Effector memory CD8-positive, alpha-beta T cell (primary cell): ENCODE measurements at places on chromosomes 16 and 17.
A peak's percentile ranks its signal among the peaks of the same experiment; 100 is the strongest.

DNA sequence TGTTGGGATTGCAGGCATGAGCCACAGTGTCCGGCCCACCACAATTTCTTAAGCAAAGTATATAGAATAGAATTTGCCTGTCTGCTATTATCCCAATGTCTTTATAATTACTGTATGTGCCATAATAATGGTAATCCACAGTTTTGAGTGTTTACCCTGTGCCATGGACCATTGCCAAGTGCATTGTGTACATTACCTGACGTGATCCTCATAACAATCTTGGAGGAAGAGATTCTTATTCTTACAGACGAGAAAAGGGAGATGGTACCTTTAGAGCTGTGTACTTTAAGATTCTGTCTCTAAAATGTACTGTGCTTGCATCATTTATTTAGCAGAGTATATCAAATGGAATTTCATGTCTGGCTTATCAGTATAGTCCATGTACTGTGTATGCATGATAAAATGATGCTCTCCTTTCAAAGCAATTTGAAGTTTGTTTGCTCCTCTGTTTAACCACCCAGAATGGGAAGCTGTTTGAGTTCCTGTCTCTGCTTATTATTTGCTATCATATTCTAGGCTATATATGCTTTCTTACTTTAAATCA, 13.8 kb upstream of the CDR2 start:
- DNase-seq, result no peak
- no peaks in the 10 kb centered on the region for H3K36me3 ChIP-seq
- no peaks in the 10 kb centered on the region for H3K4me1 ChIP-seq
- no peaks in the 10 kb centered on the region for H3K27me3 ChIP-seq

- H3K27me3 ChIP-seq, result no peaks in the 10 kb centered on the region
- peaks cover 28% of the 10 kb centered on the region for H3K4me1 ChIP-seq
- peak overlapping the region; percentile 49 for H3K4me3 ChIP-seq
- peak overlapping the region; percentile 60 for H3K27ac ChIP-seq
- H3K36me3 ChIP-seq, result peaks cover 4% of the 10 kb centered on the region
Observed at GRCh38 chr17:66541461-66542128, 239.2 kb downstream of the PRKCA start.

DNA sequence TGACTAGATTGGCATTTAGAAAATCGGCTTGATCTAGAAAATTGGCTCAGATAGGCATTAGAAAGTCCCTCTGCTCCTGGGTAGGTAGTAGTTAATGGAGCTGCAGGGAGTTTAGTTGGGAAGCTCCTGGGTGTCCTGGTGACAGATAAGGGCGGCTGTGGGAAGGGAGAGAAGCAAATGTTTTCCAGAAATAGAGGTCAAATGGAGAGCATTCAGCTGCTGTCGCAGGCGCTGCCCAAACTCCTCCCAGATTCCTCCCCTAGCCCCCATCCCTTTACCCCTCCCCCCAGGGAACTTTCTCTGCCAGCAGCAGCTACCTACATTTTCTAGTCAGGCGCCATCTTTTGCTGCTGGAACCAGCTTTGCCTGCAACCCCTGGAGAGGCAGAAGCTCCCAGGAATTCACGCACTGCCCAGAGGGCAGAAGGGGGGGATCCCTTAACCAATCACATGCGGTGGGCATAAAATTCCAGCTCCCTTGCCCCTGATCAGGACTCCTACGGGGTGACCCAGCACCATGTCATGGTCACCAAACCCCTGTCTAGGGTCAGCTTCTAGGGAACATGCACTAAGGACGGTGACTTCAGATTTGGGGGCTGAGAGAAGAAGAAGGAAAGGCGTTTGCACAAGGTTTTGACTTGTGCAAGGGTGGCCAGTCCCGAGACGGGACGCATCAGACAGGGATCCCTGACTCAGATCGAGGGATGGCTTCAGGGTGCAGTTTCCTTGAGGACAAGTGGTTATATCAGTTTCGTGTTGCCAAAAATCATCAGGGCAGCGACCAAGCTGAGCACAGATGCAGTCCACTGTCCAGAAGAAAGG, 43.8 kb downstream of the SOCS1 start:
- no peak for DNase-seq
- H3K27me3 ChIP-seq, result peaks cover 10% of the 10 kb centered on the region
- no peak overlapping the region for H3K27ac ChIP-seq
- H3K36me3 ChIP-seq, result no peaks in the 10 kb centered on the region

DNA sequence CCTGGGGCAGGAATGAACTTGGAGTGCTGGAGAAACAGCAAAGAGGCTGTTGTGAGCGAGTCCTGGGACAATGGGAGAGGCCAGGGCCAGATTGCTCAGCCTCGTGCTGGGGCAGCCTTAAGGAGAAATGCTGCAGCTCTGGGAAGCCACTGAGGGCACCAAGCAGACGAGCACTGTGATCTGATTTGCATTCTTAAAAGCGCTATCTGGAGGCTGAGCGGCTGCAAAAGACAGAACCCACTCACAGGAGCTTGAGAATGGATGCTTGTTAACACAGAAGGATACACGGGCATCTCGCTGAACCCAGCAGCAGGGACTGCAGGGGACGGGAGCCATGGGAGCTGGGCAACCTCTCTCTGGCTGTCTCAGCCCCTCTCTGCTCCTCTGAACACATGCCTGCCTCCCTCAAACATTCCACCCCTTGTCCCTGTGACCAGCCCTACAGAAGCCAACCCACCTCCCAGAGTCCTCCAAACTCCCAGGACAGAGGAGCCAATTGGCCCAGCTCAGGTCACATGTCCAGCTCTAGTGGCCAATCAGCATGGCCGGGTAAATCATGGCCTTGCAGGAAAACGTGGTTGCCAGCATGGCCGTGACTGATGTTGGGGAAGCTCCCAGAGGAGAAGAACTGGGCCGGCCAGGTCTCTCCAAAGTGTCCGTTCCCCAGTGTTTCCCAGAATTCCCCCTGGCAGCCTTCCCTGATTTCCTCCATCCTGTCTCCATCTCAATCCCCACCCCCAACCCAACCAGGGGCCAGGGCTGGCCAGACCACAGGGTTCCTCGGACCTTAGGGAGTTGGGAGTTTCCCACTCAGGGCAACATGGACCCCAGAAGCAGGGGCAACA, 60.3 kb downstream of the GSG1L start:
- H3K4me1 ChIP-seq, result no peaks in the 10 kb centered on the region
- H3K36me3 ChIP-seq, result peaks cover under 1% of the 10 kb centered on the region
- H3K4me3 ChIP-seq, result no peak overlapping the region
- peaks cover 53% of the 10 kb centered on the region for H3K27me3 ChIP-seq

DNA sequence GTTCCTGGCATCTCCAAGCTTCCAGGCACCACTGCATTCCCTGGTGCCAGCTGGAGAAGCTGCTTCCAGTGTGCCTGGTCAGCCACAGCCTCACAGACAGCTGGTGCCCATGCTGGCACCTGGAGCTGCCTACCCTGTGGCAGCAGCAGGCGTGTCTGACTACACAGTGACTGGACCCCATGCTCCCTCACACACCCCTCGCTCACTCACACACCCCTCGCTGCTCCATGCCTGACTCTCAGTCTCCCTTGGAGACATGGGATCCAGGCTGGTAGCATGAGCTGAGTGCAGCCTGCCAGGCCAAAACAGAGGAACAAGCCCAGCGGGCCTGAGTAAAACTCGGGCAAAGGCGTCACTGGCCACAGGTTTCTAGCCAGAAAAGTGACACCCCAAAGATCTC, 59.1 kb upstream of the SMIM36 start:
- no peak overlapping the region for H3K27ac ChIP-seq
- peaks cover 28% of the 10 kb centered on the region for H3K27me3 ChIP-seq
- no peaks in the 10 kb centered on the region for H3K36me3 ChIP-seq
- no peak overlapping the region for H3K4me3 ChIP-seq
- DNase-seq, result no peak
- H3K4me1 ChIP-seq, result no peaks in the 10 kb centered on the region

DNA sequence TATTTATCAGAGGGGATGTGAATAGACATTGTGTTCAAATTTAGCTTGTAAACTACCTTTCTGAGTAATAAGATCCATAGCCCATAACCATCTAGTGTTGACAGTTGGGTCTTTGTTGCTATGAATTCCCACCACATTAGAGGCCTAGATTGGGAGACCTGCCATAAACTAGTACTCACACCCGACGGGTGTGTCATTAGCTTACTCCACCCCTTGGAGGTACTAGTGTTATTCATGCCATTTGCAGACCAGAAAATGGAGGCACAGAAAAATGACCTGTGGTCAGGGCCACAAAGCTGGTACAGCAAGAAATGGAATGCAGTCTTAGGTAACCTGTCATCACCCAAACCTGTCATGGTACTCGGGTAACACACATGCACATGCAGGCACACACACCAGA, 41.3 kb upstream of the BCAR1 start:
- peaks cover 14% of the 10 kb centered on the region for H3K36me3 ChIP-seq
- no peak overlapping the region for H3K4me3 ChIP-seq
- H3K4me1 ChIP-seq, result peaks cover 12% of the 10 kb centered on the region
- no peak overlapping the region for H3K27ac ChIP-seq
- H3K27me3 ChIP-seq, result peaks cover 7% of the 10 kb centered on the region

DNA sequence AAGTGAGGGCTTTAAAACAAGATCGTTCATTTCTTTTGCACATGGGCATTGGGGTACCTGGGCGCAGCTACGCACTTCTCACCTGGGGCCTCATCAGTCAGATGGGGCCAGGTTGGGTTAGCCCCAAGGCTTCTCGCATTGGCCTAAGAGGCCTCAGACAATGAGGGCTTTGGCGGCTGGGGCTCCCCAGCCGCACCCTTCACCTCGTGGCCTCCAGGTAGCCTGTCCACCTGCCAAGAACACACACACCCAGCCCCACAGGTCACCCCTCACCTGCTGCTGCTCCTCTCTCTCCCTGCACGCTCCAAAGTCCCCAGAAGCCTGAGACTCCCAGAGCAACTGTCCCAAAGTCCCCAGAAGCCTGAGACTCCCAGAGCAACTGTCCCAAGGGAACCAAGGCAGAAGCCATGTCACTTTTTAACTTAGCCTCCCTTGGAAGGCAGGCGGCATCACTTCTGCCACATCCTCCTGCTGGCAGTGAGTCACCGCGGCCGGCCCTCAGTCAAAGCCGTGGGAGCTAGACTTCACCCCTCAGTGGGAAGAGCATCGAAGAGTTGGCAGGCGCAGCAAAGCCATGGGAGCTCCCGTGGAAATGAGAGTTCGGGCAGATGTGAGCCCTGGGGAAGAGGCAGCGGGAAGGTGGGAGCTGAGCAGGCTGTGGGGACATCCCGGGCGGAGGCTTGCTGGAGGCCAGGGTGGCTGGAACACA, 78.9 kb upstream of the PLCG2 start:
- peaks cover 10% of the 10 kb centered on the region for H3K4me1 ChIP-seq
- DNase-seq, result no peak
- peaks cover 36% of the 10 kb centered on the region for H3K36me3 ChIP-seq
- peak overlapping the region; percentile 17 for H3K27ac ChIP-seq

DNA sequence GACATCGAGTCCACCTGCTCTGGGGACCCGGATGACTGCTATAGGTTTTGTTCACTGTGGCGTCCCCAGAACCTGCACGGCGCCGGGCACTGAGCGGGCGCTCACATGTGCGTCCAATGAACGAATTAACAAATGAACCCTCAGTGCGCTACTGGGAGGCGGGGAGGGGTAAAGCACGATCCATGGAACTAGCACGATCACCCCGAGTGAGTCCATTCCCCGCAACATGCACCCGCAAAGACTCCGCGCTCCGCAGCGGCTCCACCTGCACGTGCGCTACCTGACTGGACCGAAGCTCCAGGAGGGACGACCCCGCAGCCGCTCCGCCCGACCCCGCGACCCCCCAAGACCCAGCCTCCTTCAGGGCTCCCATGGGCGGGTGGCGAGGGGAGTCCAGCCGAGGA, 491 bp downstream of the TRAP1 start:
- H3K4me1 ChIP-seq, result peaks cover 18% of the 10 kb centered on the region
- DNase-seq, result no peak
- peak overlapping the region; percentile 88 for H3K4me3 ChIP-seq
- H3K27me3 ChIP-seq, result no peaks in the 10 kb centered on the region
- peaks cover 14% of the 10 kb centered on the region for H3K36me3 ChIP-seq

DNA sequence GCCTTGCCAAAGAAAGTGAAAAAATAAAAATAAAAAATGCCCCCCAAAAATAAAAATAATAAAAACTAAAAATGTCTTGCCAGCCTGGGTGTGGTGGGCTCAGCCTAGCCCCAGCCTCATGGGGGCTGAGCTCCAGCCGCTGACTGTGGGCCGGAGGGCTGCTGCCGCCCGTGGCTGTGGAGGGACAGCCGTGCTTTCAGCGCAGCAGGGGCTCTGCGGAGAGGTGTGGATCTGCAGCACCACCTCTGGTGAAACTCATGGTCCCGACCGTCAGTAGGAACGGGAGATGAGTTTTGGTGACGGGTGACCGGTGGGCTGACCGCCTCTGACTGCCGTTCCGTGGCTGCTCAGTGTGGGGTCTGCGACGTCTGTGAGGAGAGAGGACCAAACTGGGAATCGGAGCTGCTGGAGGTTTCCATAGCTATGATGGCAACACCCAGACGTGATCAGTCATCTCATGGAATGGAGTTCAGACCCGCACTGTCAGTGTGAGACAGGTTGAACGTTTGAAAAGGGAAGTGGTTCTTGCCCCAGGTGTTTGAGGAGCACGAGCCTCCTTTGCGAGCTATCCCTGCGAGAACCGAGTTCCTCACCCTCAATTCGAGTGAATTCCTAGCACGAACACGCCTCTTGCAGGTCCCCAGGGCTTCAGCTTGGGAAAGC, 12.0 kb upstream of the RPL13 start:
- H3K36me3 ChIP-seq, result peaks cover 30% of the 10 kb centered on the region
- no peaks in the 10 kb centered on the region for H3K4me1 ChIP-seq
- H3K27me3 ChIP-seq, result no peaks in the 10 kb centered on the region
- no peak for DNase-seq
- no peak overlapping the region for H3K27ac ChIP-seq

GRCh38 chr16:11431915-11432465, 86.7 kb downstream of the RMI2 start:
- no peaks in the 10 kb centered on the region for H3K4me1 ChIP-seq
- no peak overlapping the region for H3K27ac ChIP-seq
- H3K27me3 ChIP-seq, result peaks cover 8% of the 10 kb centered on the region
- no peak overlapping the region for H3K4me3 ChIP-seq
- no peaks in the 10 kb centered on the region for H3K36me3 ChIP-seq

DNA sequence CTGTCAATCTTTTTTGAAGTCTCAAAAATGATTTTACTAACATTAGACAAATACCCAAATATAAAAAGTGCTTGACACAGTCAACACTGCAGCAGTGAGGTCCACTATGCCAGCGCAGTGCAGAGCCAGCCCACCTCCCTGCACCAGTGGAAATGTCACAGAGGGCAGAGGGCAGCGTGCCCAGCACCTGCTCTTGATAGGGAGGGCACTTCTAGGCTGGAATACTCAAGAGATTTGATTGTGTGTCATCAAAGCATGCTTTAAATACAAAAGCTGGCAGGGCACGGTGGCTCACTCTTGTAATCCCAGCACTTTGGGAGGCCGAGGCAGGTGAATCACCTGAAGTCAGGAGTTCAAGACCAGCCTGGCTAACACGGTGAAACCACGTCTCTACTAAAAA, 136.0 kb downstream of the ANKRD11 start:
- H3K4me1 ChIP-seq, result peaks cover 81% of the 10 kb centered on the region
- peaks cover 38% of the 10 kb centered on the region for H3K36me3 ChIP-seq
- no peaks in the 10 kb centered on the region for H3K27me3 ChIP-seq
- H3K4me3 ChIP-seq, result no peak overlapping the region

GRCh38 chr17:50094243-50094752, 853 bp upstream of the PDK2 start:
- H3K27me3 ChIP-seq, result peaks cover 7% of the 10 kb centered on the region
- peaks cover 38% of the 10 kb centered on the region for H3K4me1 ChIP-seq
- H3K36me3 ChIP-seq, result peaks cover 16% of the 10 kb centered on the region
- H3K4me3 ChIP-seq, result peak overlapping the region; percentile 94
- peak; percentile 87 for DNase-seq

GRCh38 chr17:47057830-47058229, 78.8 kb upstream of the RPRML start:
- DNase-seq, result no peak
- H3K27me3 ChIP-seq, result no peaks in the 10 kb centered on the region
- H3K27ac ChIP-seq, result no peak overlapping the region
- peaks cover 20% of the 10 kb centered on the region for H3K36me3 ChIP-seq
